CD4-positive, alpha-beta T cell treated with Interleukin-15 for 4 hours (primary cell): ENCODE measurements at places on chromosomes 13 and 19.

- DNase-seq, result no peak
These were observed 123.3 kb downstream of the RAB20 start for GRCh38 chr13:110438211-110438610.

DNA sequence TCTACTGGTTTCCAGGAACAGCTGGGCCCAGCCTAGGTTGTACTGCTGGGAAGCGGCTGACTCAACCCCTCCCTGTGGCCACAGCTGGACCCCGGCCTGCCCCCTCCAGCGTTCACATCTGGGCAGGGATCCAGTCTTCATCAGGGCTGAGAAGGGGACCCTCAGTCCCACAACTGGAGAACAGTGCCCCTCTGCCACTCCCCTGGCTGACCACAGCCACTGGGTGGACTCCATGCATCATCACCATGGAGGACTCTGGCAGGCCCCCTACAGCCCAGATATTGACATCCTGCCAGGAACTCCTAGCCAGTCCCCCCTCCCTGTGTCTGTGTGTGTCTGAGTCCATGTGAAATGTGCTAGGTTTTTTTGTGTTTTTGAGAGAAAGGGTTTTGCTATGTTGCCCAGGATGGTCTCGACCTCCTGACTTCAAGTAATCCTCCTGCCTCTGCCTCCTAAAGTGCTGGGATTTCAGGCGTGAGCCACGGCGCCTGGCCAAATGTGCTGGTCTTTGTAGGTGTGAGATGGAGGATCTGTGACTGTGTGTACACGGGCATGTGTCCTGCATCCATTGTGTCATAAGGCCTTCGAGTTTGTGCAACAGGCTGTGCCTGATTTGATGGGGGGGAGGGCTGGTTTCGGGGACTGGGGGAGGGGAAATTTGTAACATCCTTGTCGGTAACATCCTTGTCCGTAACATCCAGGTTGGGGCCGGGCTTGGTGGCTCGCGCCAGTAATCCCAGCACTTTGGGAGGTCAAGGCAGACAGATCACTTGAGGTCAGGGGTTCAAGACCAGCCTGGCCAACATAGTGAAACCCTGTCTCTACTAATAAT lies 4.0 kb upstream of the HOOK2 start:
- no peak for DNase-seq

DNA sequence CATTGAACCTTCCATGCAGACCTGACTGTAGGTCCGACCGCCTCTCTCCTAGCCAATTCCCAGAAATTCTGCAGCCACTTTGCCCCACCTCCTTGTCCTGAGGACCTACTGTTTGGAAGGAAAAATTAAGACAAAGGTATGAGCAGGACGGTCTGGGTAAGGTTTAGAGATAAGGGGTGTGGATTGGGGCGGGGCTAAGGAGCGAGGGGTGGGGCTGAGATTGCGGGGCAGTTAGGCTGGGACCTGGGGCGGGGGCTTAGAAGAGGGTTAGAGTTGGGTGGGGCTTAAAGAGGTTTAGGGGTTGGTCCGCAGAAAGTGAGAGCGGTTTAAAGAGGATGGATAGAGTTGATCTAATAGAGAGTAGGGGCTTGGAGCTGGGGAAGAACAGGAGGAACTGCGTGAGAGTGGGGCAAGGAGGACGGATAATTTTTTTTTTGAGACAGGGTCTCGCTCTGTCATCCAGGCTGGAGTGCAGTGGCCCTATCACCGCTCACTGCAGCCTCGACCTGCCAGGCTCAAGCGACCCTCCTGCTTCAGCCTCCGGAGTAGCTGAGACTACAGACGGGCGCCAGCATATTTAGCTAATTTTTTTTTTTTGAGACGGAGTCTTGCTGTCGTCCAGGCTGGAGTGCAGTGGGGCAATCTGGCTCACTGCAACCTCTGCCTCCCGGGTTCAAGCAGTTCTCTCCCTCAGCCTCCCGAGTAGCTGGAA lies 1.7 kb upstream of the ZNF865 start:
- no peak for DNase-seq

GRCh38 chr19:582497-583197 lies 7.0 kb upstream of the HCN2 start:
- DNase-seq, result no peak

DNA sequence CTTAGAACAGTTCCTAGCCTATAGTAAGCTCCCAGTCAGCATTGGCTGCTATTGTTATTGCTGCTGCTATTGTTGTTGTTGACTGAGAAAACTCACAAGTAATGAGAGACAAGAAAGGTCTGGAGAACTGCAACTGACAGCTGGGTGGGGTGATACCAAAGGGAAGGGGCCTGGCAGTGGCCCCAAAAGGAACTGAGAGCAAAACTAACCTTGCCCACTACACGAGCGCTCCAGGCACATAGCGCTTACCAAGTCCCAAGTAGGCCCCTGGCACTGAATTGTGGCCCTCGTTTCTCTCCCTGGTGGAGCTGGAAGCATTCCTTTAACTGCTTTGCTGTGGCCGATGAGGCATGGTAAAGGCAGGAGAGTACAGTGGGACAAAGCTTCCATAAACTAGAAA lies 59.7 kb downstream of the KCTD12 start:
- no peak for DNase-seq

- DNase-seq, result no peak
These were observed 6.7 kb downstream of the SPPL2B start for GRCh38 chr19:2334986-2335846.

- no peak for DNase-seq
These were observed 139.2 kb downstream of the PCDH20 start for GRCh38 chr13:61276401-61276800.

- DNase-seq, result no peak
These were observed 289.2 kb downstream of the ATP8A2 start for GRCh38 chr13:25660996-25661395.

- peak; percentile 12 for DNase-seq
These were observed 3.6 kb downstream of the TMEM161A start for GRCh38 chr19:19134687-19135158.

GRCh38 chr13:98224557-98224956 lies 47.5 kb upstream of the RNF113B start:
- no peak for DNase-seq

- DNase-seq, result no peak
These were observed at the start of gene PDX1 for GRCh38 chr13:27919934-27920676. PDX1 (plus strand) TSS chr13:27920000; CDS start chr13:27920139, 139 bp downstream.

GRCh38 chr19:30146346-30146745 lies 204.3 kb downstream of the URI1 start:
- no peak for DNase-seq

GRCh38 chr13:40247845-40248244 lies 418.6 kb downstream of the FOXO1 start:
- no peak for DNase-seq

DNA sequence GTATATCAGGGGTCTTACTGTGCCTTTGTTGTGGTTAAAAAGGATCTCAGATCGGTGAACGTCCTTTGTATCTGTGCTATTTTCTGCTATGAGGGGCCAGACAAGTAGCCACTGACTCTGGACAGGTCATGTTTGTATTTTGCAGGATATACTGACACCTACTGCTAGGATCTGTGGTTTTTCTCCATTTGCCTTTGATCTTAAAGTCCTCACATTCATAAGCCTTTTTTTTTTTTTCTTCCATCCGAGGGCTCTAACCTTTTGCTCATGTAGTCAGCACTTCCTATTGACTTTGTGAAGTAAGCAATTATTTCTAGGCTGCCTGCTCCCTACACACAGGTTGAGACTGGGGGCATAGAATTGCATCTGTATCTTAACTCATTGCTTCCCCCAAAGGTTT lies 106.2 kb downstream of the SLITRK5 start:
- no peak for DNase-seq
